Smooth muscle cell of bladder (primary cell): ENCODE measurements at places on chromosomes 7 and 10. TPM values are rescaled to one million over a fixed set of nuclear protein-coding genes. Genes with fewer than 3 reads are reported as not detected.

The ADIRF gene
- total RNA-seq, result 107 and 110 TPM in 2 replicates

The PON1 gene
- not detected in 2 replicates for total RNA-seq

The SRRT gene
- total RNA-seq, result 29.3 and 36.5 TPM in 2 replicates

The TAS2R41 gene
- total RNA-seq, result not detected in 2 replicates

The TNRC18 gene
- total RNA-seq, result 25.7 and 28.2 TPM in 2 replicates

The HOXA3 gene
- 1.8 and 3.2 TPM in 2 replicates for total RNA-seq

The IL6 gene
- total RNA-seq, result 40.0 and 49.1 TPM in 2 replicates

The KEL gene
- total RNA-seq, result 0.28 TPM in 1 of 2 replicates, not detected in the other

The TAS2R38 gene
- not detected in 2 replicates for total RNA-seq

The FFAR4 gene
- total RNA-seq, result not detected in 2 replicates

The CYP2C9 gene
- total RNA-seq, result not detected in 2 replicates

The FAM24B gene
- 2.6 and 2.7 TPM in 2 replicates for total RNA-seq

The DYDC2 gene
- not detected in 2 replicates for total RNA-seq

The SHTN1 gene
- total RNA-seq, result 0.92 and 1.00 TPM in 2 replicates

The CLDN3 gene
- not detected in 2 replicates for total RNA-seq

The PPP1R17 gene
- total RNA-seq, result not detected in 2 replicates

The FKBP6 gene
- total RNA-seq, result under 0.01 TPM in 1 of 2 replicates, not detected in the other

The VWA2 gene
- 0.14 TPM in 1 of 2 replicates, not detected in the other for total RNA-seq

The SYCE1 gene
- not detected in 2 replicates for total RNA-seq

The WIPF3 gene
- under 0.01 TPM in 1 of 2 replicates, not detected in the other for total RNA-seq

The FAM241B gene
- total RNA-seq, result 0.46 TPM in 1 of 2 replicates, not detected in the other

The PLEKHA1 gene
- total RNA-seq, result 12.7 and 13.9 TPM in 2 replicates

The ACTL6B gene
- not detected in 2 replicates for total RNA-seq

The ASB10 gene
- not detected in 2 replicates for total RNA-seq

The ZNF775 gene
- total RNA-seq, result 4.8 and 6.7 TPM in 2 replicates

The GRID2IP gene
- total RNA-seq, result not detected in 2 replicates

The UTF1 gene
- total RNA-seq, result not detected in 2 replicates

The TRIL gene
- total RNA-seq, result 0.71 and 1.3 TPM in 2 replicates

The POMZP3 gene
- total RNA-seq, result 4.7 and 4.9 TPM in 2 replicates

The TMEM140 gene
- total RNA-seq, result 9.5 and 14.6 TPM in 2 replicates

The CHAT gene
- not detected in 2 replicates for total RNA-seq

The NCF1 gene
- total RNA-seq, result under 0.01 and 0.09 TPM in 2 replicates

The HTR5A gene
- total RNA-seq, result not detected in 2 replicates

The EBLN1 gene
- not detected in 2 replicates for total RNA-seq

The TAS2R4 gene
- 0.85 and 0.92 TPM in 2 replicates for total RNA-seq

The SLIT1 gene
- total RNA-seq, result under 0.01 TPM in 1 of 2 replicates, not detected in the other

The COA1 gene
- total RNA-seq, result 31.7 and 34.8 TPM in 2 replicates

The LRRD1 gene
- total RNA-seq, result 0.14 TPM in 1 of 2 replicates, not detected in the other

The TMEM196 gene
- total RNA-seq, result not detected in 2 replicates

The OPN1SW gene
- total RNA-seq, result not detected in 2 replicates
